ENCODE measurements at places on chromosomes 5 and 9. TPM values are rescaled to one million over a fixed set of nuclear protein-coding genes. Genes with fewer than 3 reads are reported as not detected.

Gene SLC36A2
- total RNA-seq, result not detected

Gene PHYHD1
- 46.1 TPM for total RNA-seq

Gene ASS1
- 22.3 TPM for total RNA-seq

Gene STARD4
- 2.3 TPM for total RNA-seq

Gene GABRA6
- not detected for total RNA-seq

Gene PCDHA10
- total RNA-seq, result 1.6 TPM

Gene TTC23L
- 0.09 TPM for total RNA-seq

Gene S100Z
- not detected for total RNA-seq

Gene SHISAL2B
- 1.9 TPM for total RNA-seq

Gene SEMA6A
- total RNA-seq, result 17.3 TPM

Gene PCDHGA6
- 2.2 TPM for total RNA-seq

Gene AIF1L
- 3.1 TPM for total RNA-seq

Gene CETN3
- 3.6 TPM for total RNA-seq

Gene RAB3C
- 8.1 TPM for total RNA-seq

Gene IFNA13
- not detected for total RNA-seq

Gene PCDHB9
- total RNA-seq, result 0.51 TPM

Gene C1QTNF3
- total RNA-seq, result 3.0 TPM

Gene ST8SIA4
- 0.87 TPM for total RNA-seq

Gene CDK5RAP2
- total RNA-seq, result 22.9 TPM

Gene TMEM252
- not detected for total RNA-seq

Gene TIMD4
- 0.50 TPM for total RNA-seq

Gene NADK2
- 33.7 TPM for total RNA-seq

Gene PNPLA7
- 18.1 TPM for total RNA-seq

Gene C9orf57
- not detected for total RNA-seq

Gene DBH
- total RNA-seq, result not detected
